ENCODE measurements at places on chromosomes 16 and 17. TPM values are rescaled to one million over a fixed set of nuclear protein-coding genes. Genes with fewer than 3 reads are reported as not detected.

WNT3 gene
- 2.2 TPM for total RNA-seq

SLC12A3 gene
- not detected for total RNA-seq

CCDC78 gene
- 3.0 TPM for total RNA-seq

EFCAB5 gene
- not detected for total RNA-seq

RDM1 gene
- 0.50 TPM for total RNA-seq

FOXN1 gene
- total RNA-seq = not detected

CRISPLD2 gene
- total RNA-seq = 2.3 TPM

CSH2 gene
- not detected for total RNA-seq

HYDIN gene
- 1.6 TPM for total RNA-seq

LAT gene
- 4.4 TPM for total RNA-seq

SEC14L5 gene
- under 0.01 TPM for total RNA-seq

All from mammary epithelial cell (primary cell).